ENCODE measurements at places on chromosomes 16 and 17.

- DNase-seq: no peak
These were observed 26.0 kb downstream of the PITPNC1 start for GRCh38 chr17:67403065-67403464.

DNA sequence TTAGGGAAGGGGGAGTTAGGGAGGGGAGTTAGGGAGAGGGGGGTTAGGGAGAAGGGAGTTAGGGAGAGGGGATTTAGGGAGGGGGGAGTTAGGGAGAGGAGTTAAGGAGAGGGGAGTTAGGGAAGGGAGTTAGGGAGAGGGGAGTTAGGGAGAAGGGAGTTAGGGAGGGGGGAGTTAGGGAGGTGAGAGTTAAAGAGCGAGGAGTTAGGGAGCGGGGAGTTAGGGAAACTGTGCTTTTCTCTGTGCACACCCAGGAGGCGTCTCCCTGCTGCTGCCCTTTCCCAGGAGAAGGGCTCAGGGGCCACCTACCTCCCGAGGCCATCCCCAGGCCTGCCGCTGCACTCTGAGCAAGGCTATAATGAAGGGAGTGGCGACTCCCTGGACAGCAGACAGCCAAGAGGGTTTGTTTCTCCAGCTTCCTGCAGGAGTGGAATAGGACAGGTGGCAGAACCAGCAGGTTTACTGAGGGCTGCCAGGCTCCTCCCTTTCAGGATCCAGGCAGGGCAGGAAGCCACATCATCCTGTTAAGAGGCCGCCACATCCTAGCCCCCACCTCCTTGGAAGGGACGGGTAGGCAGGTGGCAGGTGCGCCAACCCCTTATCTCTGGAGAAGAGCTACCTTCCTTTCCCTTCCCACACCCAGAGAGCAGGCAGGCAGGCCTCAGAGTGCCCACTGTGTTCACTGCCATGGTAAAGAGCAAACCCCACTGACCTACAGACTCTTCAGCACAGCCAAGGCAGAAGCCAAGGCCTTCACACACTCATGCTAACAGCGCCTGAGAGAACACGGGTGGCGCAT lies 4.3 kb downstream of the CANT1 start:
- no peak for DNase-seq

DNA sequence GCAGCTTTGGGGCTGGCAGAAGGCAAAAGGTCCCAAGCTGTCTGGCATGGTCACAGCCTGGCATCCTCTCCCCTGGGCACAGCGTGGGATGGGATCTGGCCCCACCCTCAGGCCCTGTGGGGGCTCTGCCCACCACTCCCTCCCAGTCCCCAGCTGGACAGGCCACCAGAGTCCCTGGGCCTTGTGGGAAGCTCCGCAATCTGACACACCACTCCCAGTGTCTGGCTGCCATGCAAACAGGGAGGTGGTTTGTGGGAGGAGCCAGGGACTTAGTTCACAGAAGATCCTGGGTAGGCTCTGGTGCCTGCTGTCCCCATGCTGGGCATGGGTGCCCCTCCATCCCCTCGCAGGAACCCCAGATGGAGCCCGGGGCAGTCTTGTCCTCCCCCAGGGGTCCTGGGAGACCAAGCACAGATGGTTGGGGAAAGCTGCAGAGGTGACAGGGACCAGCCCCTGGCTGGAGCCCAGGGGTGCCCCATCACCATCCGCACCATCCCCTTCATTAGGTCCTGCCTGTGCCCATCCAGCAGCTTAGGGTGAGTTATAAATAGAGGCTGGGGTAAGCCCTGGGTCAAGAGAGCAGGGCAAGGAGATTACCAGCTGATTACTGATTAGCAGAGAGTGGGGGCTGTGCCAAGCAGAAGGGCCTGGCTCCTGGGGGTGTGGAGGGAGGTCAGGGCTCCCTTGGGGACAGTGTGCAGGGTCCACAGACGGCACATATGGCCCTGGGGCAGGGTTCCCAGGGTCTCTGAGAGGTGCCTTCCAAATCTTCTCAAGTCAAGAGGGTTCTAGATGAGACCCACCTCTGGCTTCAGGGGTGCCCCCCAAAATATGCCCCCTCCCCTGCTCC lies 6.2 kb downstream of the FSCN2 start:
- no peak for DNase-seq

GRCh38 chr17:17525311-17525710 lies 29.1 kb upstream of the RASD1 start:
- DNase-seq: no peak

DNA sequence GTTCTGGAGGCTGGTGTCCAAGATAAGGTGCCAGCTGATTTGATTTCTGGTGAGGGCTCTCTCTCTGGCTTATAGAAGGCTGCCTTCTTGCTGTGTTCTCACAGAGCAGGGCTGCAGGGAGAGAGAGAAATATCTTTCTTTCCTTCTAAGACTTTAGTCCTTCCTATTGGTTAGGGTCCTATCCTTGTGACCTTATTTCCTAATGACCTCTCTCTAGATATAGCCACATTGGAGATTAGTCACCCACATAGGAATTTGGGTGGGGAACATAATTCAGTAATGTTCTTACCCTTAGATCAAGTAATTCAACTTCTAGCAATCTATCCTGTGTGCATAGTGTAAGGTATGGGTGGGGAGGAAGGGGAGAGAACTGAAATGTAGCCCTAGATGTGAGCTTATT lies 18.0 kb upstream of the ABCA5 start:
- DNase-seq: no peak

DNA sequence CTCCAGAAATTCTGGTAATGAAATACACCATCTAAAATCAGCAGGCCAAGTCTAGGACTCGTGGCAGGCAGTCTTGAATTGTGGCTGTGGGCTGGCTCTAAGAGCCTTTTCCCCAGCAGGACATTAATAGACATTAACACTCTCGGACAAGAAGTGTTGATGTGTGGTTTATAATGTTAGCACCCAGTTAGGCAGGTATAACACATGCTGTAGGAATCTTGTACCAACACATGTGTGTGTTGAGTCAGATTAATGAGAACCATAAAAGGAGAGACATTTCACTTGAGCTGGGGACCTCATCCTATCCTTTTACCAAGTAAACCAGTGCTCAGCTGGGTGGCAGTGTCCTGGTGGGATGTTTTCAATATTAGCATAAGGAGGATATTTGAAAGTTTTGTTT lies 264.5 kb downstream of the FTO start:
- DNase-seq: no peak

GRCh38 chr17:10215286-10215685 lies 16.9 kb upstream of the GAS7 start:
- no peak for DNase-seq

DNA sequence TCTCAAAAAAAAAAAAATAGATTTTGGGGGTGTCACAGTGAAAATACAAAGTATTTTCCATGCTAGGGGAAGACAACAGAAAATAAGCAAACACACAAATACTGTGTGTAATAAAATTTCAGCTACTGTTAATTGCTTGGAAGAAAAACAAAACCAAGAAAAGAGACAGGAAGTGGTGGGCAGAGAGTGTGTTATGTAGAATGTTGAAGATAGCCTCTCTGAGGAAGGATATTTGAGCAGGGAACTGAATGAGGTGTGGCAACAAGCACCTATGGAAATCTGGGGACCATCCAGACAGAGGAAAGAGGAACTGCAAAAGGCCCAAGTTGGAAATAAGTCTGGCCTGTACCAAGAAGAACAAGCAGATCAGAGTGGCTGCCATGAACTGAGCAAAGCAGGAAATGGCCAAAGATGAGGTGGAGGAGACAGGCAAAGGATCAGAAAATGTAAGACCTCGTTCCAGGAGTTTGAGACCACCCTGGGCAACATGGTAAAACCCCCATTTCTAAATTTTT lies 7.8 kb upstream of the USP31 start:
- no peak for DNase-seq

GRCh38 chr17:48060249-48060648 lies 12.1 kb downstream of the NFE2L1 start:
- DNase-seq: no peak

- DNase-seq: no peak
These were observed 15.6 kb upstream of the CBFA2T3 start for GRCh38 chr16:88992351-88993165.

GRCh38 chr16:57062329-57062728 lies 30.1 kb upstream of the CPNE2 start:
- DNase-seq: no peak

GRCh38 chr17:60526726-60527125 lies 684 bp upstream of the APPBP2 start:
- DNase-seq: no peak

- peak; percentile 55 for DNase-seq
These were observed 15.4 kb upstream of the KATNB1 start for GRCh38 chr16:57720142-57720575.

- DNase-seq: no peak
These were observed 123.9 kb downstream of the RPTOR start for GRCh38 chr17:80668375-80669148.

DNA sequence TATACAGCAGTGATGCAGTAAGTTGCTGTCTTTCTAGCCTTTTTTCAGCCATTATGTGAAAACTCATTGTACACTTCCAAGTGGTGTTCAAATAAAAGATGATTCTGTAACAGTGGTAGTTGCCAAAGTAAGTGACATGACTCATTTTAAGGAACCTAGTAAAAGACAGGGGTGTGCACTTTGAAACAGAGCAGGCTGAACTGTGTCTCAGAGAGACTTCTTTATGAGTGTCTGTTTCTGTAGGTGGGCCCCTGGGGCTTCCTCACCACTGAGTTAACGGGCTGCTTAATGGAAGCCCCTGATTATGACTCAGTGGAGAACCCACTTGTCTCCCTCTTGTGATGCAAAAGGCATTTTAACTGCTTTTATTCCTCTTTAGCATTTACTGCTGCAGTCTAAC lies 147.3 kb downstream of the PCTP start:
- DNase-seq: no peak

GRCh38 chr16:53737552-53737951 lies 33.6 kb downstream of the FTO start:
- no peak for DNase-seq

- DNase-seq: no peak
These were observed 30.1 kb downstream of the QPRT start for GRCh38 chr16:29708917-29709600.

GRCh38 chr17:80819422-80820164 lies 172.0 kb upstream of the CHMP6 start:
- DNase-seq: peak; percentile 17

GRCh38 chr17:52047086-52047485 lies 111.4 kb downstream of the CA10 start:
- no peak for DNase-seq

GRCh38 chr17:17823433-17824118 lies 13.2 kb downstream of the SREBF1 start:
- DNase-seq: peak; percentile 74

DNA sequence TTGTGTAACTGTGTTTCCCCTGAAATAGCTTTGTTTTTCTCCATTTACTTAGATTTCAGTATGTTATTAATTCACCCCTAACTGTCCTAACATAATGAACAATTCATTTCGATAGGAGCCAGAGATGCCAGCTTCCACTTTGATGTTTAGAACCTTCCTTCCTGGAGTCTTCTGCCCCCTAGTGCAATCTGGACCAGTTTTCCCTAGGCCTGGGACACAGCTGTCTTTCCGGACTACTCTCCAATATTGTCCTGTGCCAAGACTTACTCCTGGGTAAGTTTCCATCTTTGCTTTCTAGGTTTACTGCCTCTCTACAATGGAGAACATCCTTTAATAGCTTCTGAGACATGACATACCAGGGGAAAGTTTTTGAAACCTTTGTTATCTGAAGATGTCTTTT lies 12.8 kb downstream of the RECQL5 start:
- DNase-seq: no peak

DNA sequence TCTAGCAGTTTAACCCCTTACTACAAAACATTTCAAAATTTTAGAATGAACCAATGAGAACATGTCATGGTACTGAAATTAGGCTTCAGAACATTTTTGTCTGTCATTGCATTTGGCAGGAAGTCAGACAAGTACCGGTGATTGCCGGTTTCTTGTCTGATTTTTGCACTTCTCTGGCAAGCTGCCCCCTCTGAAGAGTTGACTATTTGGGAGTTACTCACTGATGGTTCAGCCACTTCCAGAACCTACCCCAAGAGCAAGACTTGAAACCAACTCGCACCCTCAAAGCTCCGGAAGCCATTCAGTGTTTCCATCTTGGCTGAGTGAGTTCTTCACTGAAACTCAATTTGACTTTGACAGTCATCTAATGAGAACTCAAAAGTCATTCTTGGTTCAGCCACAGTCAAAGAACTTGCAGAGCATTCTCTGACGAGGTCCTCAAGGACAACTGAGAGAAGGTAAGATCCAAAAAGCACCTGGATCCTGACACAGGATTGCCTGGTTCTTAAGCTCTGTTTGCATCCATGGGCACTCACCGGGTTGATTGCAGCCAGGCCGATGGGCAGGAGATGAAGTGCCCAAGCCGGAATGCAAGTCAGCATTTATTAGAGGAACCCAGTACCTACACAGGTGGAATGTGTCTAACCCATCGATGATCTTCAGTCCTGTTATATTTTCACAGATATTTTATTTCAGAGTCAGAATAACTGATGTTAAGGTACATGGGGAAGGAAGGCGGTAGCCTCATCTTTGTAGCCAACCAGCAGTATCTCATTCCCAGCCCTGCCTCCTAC lies 93.6 kb downstream of the USP22 start:
- peak; percentile 11 for DNase-seq

GRCh38 chr17:80795754-80796153 lies 195.9 kb upstream of the CHMP6 start:
- DNase-seq: no peak

DNA sequence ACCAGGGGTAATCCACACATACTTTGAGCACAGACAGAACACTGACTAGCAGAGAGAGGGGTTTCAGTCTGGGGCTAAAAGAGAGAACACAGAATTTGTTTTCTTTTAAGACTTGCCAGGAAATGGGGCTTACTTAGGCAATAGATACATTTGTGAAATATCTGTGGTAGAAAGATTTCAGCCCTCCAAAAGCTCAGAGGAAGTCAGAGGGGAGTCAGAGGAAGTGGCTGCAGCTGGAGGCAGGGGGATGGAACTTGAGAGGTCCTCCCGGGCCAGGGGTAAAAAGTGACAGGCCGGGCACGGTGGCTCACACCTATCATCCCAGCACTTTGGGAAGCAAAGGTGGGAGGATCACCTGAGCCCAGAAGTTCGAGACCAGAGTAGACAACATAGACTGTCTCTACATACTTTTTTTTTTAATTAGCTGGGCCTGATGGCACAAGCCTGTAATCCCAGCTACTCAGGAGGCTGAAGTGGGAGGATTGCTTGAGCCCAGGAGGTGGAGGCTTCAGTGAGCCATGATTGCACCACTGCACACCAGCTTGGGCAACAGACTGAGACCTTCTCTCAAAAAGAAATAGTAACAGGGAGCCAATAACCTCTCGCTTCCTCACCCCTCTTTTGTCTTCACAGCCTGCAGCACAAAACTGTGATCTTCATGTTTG lies 49.9 kb downstream of the NLRC5 start:
- DNase-seq: peak; percentile 16

GRCh38 chr17:79217473-79218135 lies 143.0 kb downstream of the ENGASE start:
- DNase-seq: no peak

- peak; percentile 26 for DNase-seq
These were observed 9.8 kb downstream of the ITGAL start for GRCh38 chr16:30482366-30482765.

Measured in activated naive CD4-positive, alpha-beta T cell treated with Interleukin-2 at 50 U/mL for 16 hours (primary cell).